ENCODE measurements at places on chromosomes 4 and X. TPM values are rescaled to one million over a fixed set of nuclear protein-coding genes. Genes with fewer than 3 reads are reported as not detected.

MUC7 gene
- total RNA-seq = not detected

NAP1L2 gene
- total RNA-seq = 6.6 TPM

MAGEE2 gene
- not detected for total RNA-seq

DNA sequence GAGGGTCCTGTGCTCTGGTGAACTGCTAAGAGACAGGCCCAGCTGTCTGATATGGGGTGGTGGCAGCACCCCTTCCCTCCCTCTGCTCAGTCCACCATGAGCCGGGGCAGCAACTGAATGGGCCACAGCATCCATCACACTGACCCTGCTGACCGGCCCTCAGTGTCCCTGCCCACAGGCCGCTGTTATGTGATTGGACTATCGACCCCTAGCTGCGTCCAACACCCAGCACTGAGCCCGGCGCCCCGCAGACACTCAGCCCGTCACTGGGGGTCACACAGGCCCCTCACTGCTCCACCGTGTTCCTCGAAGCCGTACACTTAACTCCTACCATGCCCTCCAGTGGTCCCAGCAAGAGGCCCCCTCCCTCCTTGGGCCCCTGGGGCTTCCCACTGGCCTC lies 88.8 kb upstream of the PSAPL1 start:
- no peak for DNase-seq

DNA sequence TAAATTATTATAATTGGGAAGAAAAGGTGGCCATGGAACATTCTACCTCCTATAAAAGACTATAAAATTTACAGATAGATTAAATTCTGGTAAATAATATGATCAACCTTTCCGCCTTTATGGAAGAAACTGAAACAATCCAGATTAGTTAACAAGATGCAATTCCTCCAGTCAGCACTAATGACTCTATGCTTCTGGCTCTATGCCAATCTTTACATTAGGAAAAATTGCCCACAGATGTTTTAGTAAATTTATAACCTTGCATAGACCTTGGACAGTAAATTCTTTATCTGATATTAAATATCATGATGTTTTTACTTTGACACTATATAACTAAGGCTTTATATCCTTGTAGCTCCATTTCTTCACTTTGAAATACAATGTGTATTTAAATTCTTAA lies 2302.5 kb downstream of the ARAP2 start:
- DNase-seq = no peak

- DNase-seq = peak; percentile 74
These were observed 1.3 kb downstream of the CASP3 start for GRCh38 chr4:184648054-184648312.

GRCh38 chr4:126468144-126468543 lies 1153.4 kb downstream of the FAT4 start:
- DNase-seq = no peak

DNA sequence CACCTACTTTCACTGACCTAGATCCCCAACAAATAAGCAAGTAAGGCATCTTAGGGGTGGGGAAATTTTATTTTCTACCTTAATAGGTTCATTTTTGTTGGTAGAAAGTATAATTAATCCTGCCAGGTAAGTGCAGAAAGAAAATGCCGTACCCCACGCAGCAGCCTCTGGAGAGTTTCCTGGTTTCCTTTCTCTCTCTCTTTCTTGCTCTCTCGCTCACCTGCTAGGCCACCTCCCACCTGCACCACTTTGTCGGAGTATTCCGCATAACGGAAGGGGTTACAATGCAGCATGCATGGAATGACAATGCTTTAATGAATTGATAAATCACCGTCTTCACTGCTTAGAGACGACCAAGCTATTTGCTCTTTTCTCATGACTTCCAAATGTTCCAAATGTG lies 101.0 kb downstream of the SCD5 start:
- DNase-seq = no peak

- no peak for DNase-seq
These were observed 27.3 kb upstream of the CRLF2 start for GRCh38 chrX:1239681-1240142.

Measured in endodermal cell (in vitro differentiated cells).